ENCODE measurements at places on chromosomes 3 and 15.

DNA sequence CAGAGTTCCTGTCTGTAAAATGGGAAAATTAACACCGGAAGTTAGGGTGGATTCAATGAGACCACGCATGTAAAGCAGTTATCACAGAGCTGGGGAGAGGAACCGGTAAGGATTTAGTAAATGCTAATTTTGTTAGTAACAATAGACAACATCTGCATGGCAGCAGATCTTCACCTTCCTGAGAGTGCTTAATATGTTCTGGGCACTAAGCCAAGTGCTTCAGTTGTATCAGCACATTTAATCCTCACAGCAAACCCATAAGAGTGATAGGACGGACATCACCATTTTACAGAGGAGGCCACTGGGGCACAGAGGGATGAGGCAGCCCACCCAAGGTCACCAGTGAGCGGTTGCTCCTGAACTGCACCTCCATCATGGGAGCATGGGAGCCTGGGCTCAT is 189.4 kb downstream of the WNT5A start:
- DNase-seq = no peak

DNA sequence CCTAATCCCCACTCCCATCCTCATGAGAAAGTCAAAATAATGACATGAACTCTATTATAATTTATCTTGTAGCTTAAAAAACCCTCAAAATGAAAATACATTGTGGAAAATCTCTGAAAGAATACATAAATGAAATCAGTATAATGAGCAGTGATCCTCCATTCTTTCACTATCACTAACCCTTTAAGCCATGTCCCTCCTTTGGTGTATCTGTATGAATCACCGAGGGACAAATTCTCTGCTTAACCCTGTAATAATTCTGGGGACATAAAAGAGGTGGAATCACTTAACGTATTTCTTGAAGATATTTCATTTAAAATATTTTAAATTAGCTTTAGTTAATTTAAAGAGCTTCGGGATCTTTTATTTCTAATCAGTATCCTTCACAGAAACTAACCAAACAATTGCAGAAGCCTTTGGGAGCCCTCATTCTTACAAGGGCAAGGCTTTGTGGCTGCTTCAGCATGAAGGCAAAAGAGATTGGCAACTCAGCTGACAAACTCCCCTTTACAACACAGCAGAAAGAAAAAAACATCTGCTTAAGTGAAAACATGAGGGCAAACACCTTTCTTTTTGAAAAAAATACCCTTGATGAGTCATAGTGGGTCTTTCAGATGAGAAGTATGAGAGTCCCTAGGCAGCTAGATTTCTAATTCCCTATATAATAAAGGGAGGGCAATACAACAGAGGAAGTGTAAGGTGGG is 44.0 kb upstream of the ALCAM start:
- DNase-seq = no peak

DNA sequence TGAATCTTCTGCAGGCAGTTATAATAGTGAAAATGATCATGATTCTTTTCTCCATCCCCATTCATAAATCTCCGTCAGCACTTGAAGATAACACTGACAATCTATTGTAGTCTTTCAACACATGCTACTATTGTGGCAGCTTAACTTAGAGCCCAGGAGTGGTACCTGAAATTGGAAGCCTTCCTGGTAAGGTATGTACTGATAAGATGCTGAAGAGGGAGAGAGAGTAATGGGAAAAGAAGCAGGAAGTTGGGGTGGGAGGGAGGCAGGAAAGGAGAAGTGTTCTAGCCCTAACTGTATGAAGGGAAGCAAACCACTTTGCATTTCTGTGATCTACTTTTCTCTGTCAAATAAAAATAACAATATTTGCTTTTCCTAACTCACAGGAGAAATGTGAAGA is 197.4 kb upstream of the RORA start:
- DNase-seq = no peak

GRCh38 chr3:23489300-23490158 is 286.4 kb downstream of the UBE2E2 start:
- no peak for DNase-seq

GRCh38 chr3:99407257-99407656 is 231.1 kb upstream of the COL8A1 start:
- no peak for DNase-seq

DNA sequence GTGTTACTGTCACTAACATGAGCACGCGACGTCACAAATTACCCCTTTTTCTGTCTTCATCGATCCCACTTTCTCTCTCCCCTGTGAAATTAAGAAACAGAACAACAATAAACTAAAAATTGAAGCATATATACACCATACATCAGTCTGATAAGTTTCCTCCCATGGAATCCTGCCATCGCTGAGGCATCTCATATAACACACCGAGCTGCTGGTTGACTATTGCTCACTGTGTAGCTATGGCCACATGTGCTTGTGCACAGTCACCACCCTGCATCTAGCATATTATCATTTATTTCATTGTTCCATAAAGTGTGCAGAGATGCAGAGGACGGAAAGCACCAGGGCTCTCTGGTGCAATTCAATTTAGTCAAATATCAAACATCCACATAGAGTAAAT is 777.9 kb upstream of the ARRDC4 start:
- no peak for DNase-seq

GRCh38 chr3:108416111-108416869 is 94.1 kb downstream of the MYH15 start:
- DNase-seq = no peak

DNA sequence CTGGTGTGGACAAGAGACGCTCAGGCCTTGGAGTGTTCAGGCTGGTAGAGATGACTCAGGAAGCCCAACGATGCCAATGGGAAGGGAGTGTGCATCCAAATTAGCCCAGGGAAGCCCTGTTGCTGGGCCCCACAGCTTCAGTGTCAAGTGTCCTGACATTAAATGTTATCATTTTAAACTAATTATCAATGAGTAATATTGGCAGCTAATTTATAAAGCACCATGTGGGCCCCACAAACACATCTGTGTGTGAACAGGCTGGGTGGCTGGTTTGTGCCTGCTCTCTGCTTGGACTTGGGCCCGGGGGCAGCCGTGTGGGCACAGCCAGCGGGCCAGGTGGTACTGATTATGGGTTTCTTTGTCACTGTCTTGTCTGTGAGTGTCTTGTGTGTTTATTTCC is 15.0 kb downstream of the FBLN2 start:
- no peak for DNase-seq

DNA sequence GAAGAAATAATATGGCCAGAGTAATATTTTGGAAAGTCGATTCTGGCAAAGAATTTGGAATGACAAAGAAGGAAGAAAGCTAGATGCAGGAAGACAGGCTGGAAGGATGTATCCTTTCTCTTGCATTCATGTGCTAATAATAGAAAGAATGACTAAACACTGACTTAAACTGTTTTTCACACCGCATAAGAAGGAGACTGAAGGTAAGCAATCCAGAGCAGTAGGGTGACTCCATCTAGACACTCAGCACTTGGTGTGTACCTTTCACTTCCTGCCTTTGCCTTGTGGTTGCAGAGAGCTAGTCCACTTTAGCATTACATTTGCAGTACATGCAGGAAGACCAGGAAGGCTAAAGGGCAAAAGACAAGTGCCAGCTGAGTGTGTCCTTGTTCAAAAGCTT is 234.6 kb downstream of the RBMS3 start:
- no peak for DNase-seq

DNA sequence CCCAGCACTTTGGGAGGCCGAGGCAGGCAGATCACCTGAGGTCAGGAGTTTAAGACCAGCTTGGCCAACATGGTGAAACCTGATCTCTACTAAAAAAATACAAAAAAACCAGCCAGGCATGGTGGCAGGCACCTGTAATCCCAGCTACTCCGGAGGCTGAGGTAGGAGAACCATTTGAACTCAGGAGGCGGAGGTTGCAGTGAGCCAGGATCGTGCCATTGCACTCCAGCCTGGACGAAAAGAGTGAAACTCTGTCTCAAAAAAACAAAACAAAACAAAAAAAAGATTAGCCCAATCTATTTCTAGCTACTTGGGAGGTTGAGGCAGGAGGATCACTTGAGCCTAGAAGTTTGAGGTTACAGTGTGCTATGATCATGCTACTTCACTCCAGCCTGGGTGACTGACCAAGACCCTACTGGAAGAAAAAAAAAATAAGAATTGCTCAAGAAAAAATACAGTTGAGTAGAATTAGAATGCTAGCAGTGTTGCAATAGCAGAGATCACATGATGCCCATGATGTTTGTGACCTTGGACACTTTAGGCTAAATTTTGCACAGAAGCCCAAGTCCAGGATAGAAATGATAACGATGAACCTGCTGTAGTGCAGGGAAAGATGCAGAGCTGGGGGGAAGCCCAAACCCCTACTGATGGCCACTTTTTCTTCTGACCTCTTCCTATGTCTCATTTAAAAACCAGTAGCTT is 162.2 kb downstream of the LPP start:
- no peak for DNase-seq

DNA sequence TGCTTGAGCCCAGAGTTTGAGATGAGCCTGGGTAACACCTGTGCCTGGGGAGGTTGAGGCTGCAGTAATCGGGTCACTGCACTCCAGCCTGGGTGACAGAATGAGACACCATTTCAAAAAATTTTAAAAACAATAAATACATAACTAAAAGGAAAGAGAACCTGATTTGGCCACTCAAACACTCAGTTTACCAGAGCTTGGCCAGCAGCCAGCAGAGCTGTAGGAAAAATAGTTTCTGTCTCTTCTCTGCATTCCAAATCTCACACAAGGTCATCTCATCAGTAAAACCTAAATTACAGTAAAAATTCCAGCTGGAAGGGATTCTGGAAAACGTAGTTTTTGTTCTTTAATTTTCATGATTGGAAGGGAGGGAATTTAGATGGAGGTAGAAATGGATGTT is 7.8 kb upstream of the PPM1L start:
- DNase-seq = no peak

GRCh38 chr3:134859341-134859740 is 64.3 kb downstream of the EPHB1 start:
- no peak for DNase-seq

GRCh38 chr3:136750209-136750896 is 1.8 kb downstream of the STAG1 start:
- no peak for DNase-seq

DNA sequence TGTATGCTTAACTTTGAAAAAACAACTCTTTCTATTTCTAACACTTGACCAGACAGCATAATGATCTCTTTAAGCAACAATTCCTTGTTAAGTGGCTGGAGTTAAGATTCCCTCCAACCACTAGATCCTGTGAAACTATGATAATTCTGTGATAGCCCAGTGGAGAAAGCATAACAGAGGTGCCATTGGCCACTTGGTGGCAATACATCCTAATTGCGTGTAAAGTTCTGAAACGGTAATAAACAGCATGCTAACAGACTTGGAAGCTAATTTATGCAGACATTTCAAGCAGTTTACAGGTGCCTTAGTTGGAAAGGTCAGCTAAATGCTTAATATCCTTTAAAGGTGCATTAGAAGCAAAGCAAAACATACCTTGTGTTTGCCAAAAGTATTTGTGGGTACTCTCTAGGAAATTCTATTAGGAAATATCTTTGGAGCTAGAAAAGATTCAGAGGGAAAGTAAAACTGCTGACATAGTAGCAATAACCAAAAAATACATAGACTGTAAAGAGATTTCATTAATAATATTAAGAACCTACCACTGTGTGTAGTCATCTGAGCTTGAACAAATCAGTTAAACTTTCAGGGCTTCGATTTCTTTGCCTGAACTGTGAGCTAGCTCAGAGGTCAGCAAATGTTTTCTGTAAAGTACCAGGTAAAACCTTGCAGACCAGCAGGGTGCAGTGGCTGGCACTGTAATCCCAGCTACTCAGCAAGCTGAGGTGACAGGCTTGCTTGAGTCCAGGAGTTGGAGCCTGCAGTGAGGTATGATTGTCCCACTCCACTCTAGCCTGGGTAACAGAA is 19.0 kb upstream of the CSTA start:
- DNase-seq = no peak

DNA sequence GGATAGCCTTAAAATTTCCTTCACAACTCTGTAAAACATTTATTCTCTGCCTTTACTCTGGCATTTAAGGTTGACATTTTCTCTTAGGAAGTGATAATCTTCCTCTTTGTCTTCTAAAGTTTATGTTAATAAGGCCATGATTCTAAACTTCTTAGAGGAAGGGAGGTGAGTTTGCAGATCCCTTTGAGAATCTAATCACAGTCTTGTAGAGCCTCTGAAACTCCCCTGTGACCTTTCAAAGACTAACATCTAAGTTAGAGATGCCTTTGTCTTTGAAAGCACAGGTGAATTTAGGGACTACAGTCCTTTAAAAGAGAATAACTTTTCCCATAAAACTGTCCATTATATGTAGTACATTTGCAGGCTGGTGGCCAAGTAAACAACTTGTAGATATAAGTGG is 115.1 kb downstream of the PLCL2 start:
- no peak for DNase-seq

DNA sequence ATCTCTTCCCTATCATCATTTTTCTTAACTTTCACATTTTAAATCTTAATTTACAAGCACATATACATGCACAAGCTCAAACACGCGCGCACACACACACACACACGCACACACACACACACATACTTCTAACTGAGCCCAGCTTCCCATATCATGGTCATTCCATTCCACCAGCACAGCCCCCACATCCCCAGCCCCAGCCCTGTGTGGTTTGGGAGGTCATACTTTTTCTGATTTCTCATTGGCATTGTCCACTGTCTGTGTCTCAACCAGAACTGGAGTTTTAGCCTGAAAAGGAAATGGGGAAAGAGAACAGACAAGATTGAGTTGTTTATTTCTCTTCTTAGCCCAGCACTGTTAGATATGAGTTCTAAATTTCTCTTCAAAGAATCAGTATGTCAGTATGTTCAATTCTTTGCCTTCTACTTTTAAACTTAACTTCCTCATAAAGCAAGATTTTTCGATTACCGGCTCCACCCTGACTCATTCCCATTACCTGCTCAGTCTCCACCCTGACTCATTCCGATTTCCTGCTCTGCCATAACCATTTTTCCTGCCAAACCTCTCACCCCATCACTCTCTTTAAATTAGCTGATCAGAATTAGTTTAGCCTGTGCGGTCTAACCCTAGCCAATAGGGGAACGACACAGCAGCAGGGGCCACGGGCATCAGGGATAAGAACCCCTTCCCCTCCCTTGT is 6.4 kb downstream of the IQCF1 start:
- DNase-seq = no peak

DNA sequence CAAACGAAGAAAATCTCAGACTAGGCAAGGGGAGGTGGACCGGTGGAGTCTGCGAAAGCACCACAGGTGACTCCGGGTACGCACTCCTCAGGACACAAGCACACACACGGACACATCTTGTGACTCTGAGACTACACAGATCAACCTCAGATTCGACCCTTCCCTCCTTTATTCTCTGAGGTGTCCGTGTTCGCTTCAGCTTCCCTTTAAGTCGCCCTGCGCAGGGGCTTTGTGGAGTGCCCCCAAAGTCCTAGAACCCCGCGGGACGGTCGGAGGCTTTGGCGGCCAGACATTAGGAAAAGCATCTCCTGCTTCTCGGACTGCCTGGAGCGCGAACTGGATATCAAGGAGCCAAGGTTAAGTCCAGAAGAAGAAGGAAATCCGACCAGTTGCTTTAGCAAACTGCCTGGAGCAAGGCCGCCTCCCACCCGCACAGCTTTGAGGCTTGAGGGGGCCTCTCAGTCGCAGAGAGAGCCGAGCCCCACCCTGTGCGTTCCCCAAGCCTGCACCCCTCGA is 730 bp downstream of the DGKG start:
- DNase-seq = no peak
